Muscle of back (tissue), 13 donors: ENCODE measurements at places on chromosomes 2 and 18. TPM values are rescaled to one million over a fixed set of nuclear protein-coding genes. Genes with fewer than 3 reads are reported as not detected.

SP5 gene
- 4.7 TPM for polyA plus RNA-seq

DSG1 gene
- polyA plus RNA-seq: not detected

WNT10A gene
- 1.4 TPM for polyA plus RNA-seq

SERPINB7 gene
- not detected for polyA plus RNA-seq

CTAGE1 gene
- polyA plus RNA-seq: not detected

SPP2 gene
- polyA plus RNA-seq: not detected

ANKRD62 gene
- polyA plus RNA-seq: not detected

C18orf54 gene
- polyA plus RNA-seq: 6.0 TPM
